Gastrocnemius medialis (tissue), 4 donors: ENCODE measurements at places on chromosomes 5 and 9. TPM values are rescaled to one million over a fixed set of nuclear protein-coding genes. Genes with fewer than 3 reads are reported as not detected.

- DNase-seq, result no peak
These were observed 208.8 kb upstream of the TARS1 start for GRCh38 chr5:33231935-33232334.

- DNase-seq, result no peak
These were observed 16.2 kb downstream of the MTREX start for GRCh38 chr5:55324006-55324405.

- no peak for DNase-seq
These were observed 571 bp downstream of the CNTFR start for GRCh38 chr9:34588671-34589635.

- DNase-seq, result no peak
These were observed 156.8 kb upstream of the KLF9 start for GRCh38 chr9:70571258-70571657.

- no peak for DNase-seq
These were observed 27.6 kb downstream of the RAPGEF6 start for GRCh38 chr5:131607418-131607817.

DNA sequence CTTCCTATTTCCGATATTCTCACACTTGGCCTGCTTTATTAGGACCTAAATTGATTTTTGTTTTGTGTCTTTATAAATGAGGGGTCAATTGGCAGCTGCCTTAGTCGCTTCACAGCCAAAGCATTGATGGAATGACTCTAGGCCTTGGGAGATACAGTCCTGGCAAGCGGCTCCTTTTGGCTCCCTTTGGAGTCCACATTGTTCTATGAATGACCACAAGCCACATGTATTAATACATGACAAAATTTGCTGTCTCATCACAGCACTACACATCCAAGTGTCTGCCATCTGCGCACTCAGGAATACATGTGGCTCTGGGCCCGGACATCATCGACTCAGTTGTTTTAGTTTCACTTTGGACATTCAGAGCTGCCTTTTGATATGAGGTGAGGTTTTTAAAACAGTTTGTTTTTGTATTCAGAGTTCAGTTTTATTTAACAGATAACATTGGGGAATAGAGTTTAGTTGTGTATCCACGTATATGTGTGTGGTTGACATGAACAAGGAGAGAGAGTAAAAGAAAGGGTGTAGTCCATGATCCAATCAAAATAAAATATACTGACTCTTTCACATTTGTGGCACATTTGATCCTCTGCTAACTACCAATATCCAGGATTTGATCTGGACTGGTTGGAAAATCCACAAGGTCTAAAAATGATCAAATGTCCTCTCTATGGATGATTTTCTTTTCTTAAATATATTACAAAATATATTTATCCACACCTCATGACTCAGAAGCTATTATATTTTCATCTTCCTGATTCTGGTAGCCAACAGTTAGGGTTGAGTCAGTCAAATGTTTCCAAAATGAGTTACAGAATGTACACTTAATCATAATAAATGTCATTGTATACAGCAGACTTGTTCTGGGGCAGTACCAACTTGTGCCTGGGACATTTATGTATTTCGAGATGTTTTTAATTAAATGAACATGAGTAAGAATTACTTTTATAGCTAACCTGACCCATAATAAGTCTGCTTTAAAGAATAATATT is 114.0 kb upstream of the MTAP start:
- peak; percentile 36 for DNase-seq

DNA sequence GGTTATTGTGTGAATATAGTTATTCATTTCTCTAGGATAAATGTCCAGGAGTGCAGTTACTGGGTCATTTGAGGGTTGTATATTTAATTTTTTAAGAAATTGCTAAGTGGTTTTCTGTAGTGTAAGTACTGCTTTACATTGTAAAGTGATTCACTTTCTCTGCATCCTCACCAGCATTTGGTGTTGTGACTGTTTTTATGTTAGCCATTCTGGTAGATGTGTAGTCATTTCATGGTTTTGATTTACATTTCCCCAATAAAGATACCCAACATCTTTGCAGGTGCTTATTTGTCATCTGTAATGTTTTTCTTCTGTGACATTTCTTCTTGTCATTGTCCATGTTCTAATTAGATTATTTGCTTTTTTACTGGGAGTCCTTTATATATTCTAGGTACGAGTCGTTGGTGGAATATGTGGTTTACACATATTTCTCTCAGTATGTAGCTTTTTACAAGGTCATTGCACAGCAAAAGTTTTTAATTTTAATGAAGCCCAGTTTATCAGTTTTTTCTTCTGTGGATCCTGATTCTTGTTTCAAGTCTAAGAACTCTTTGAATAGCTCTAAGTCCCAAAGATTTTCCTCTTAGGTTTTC is 34.0 kb downstream of the SCGB3A1 start:
- DNase-seq, result no peak

GRCh38 chr5:171721464-171721863 is 64.2 kb upstream of the SMIM23 start:
- no peak for DNase-seq

GRCh38 chr5:132055808-132056609 is 4.4 kb upstream of the IL3 start:
- no peak for DNase-seq

Gene MARCOL
- total RNA-seq, result not detected

Gene HMMR
- 0.15 TPM for total RNA-seq

Gene SLC6A7
- not detected for total RNA-seq

Gene PDE8B
- 1.3 TPM for total RNA-seq
